ENCODE measurements at places on chromosomes 12 and 14. TPM values are rescaled to one million over a fixed set of nuclear protein-coding genes. Genes with fewer than 3 reads are reported as not detected.

Gene KRT73
- total RNA-seq, result not detected

Gene USP44
- total RNA-seq, result 0.09 TPM

Gene TAMALIN
- 0.82 TPM for total RNA-seq

Gene SLCO1C1
- total RNA-seq, result not detected

Gene NEK9
- 34.0 TPM for total RNA-seq

Gene SLC5A8
- not detected for total RNA-seq

Gene KRT83
- 2.4 TPM for total RNA-seq

Gene PROX2
- total RNA-seq, result not detected

Gene RNFT2
- total RNA-seq, result 2.9 TPM

Gene ITPK1
- 66.5 TPM for total RNA-seq

Gene ADAM21
- total RNA-seq, result 0.08 TPM

Gene ALDH2
- total RNA-seq, result 79.4 TPM

Gene GNG2
- total RNA-seq, result 2.8 TPM

Gene NPFF
- total RNA-seq, result not detected

Gene PHC1
- total RNA-seq, result 10.9 TPM

Gene TPPP2
- not detected for total RNA-seq

Gene PIK3C2G
- not detected for total RNA-seq

Gene BHLHE41
- 0.46 TPM for total RNA-seq

Gene JDP2
- 33.3 TPM for total RNA-seq

Gene SDR9C7
- total RNA-seq, result 0.05 TPM

Gene OTOGL
- total RNA-seq, result not detected

Gene OR6C3
- total RNA-seq, result not detected

Gene CCDC88C
- 6.3 TPM for total RNA-seq

Gene CMKLR1
- 0.05 TPM for total RNA-seq

Gene RNASE7
- total RNA-seq, result not detected

Gene PAX9
- 1.6 TPM for total RNA-seq

Gene TAS2R20
- not detected for total RNA-seq

Gene TRHDE
- total RNA-seq, result 0.06 TPM
